ENCODE measurements at places on chromosomes 1 and 21. TPM values are rescaled to one million over a fixed set of nuclear protein-coding genes. Genes with fewer than 3 reads are reported as not detected.

- DNase-seq: peak; percentile 57
Measured at GRCh38 chr1:92404661-92405060, 82.1 kb downstream of the GFI1 start.

GRCh38 chr1:56029319-56030003, 549.9 kb downstream of the PLPP3 start:
- peak; percentile 2 for DNase-seq

DNA sequence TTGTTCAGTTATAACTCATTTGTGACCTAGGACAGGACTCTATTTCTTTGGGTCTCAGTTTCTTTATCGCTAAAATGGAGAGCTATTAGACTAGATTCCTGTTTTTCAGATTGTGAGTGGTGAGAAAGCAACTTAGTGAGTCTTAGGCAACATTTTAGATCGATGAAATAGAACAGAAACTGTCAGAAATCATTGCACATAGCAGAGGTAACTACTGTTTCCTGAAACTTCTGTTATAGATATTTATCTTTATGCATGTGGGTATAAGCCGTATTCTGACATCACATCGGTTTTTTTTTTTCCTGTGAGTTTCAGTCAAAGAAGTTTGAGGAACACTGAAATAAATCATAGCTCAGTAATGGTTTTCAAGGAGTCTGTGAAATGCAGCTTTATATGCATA, 42.1 kb upstream of the DNAJC6 start:
- no peak for DNase-seq

GRCh38 chr1:19477284-19478249, 7.8 kb downstream of the CAPZB start:
- DNase-seq: no peak

The NUP210L gene
- total RNA-seq: 0.03 TPM

All from HT1080 (cell line).